ENCODE measurements at places on chromosomes 1 and 21. TPM values are rescaled to one million over a fixed set of nuclear protein-coding genes. Genes with fewer than 3 reads are reported as not detected.

Gene F5
- polyA plus RNA-seq = 1.7 TPM

Gene KIF26B
- polyA plus RNA-seq = 32.4 TPM

Gene B3GALT5
- 1.9 TPM for polyA plus RNA-seq

Gene MYOG
- 0.19 TPM for polyA plus RNA-seq

Gene EFNA1
- 64.9 TPM for polyA plus RNA-seq

Gene SLAMF6
- polyA plus RNA-seq = 0.09 TPM

All from left renal pelvis (tissue), 4 donors.